Ascending aorta (tissue), 2 donors: ENCODE measurements at places on chromosomes 7 and 10.

- DNase-seq, result peak; percentile 90
These were observed 43.7 kb downstream of the PPP1R3C start for GRCh38 chr10:91589015-91589657.

DNA sequence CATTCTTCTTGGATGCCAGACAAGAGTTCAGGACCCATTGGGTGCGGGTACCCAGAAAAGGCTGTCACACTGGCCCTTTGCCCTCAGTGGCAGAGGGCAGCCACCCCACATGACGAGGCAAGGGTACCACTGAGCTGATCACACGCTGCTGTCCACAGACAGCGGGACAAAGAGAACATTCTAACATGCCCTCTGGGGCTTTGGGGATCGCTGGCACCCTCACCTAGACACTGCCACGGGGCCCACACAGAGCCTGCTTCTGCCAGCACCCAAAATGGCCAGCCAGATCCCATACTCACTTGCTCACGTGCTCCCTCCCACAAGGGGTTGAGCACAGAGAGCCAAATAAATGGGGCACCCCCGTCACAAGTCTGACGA lies 16.7 kb upstream of the SPOCK2 start:
- DNase-seq, result no peak

DNA sequence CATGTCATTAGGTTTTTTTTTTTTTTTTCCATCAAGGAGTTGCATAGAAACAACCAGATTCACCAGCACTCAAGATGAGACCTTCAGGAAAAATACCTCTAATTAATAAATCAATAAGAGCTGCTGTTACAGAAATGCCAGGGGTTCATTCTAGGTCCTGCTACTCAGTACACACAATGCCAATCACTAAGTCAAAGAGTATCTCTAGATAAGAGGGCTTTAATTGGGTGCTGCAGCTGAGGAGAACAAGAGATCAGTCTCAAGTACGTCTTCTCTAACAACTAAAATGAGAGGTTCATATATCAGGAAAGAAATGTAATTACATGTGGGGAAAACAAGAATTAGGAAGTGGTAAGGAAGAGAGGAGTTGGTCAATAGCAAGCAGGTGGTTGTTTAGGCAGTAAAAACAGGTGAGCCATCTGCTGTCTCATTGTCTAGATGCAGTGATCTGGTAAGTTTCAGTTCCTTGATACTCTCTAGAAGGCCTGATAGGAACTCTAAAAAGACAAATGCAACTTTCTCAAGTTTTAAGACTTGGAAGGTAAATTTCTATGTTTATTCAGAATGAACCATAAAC lies 272.9 kb upstream of the ZWINT start:
- DNase-seq, result no peak

DNA sequence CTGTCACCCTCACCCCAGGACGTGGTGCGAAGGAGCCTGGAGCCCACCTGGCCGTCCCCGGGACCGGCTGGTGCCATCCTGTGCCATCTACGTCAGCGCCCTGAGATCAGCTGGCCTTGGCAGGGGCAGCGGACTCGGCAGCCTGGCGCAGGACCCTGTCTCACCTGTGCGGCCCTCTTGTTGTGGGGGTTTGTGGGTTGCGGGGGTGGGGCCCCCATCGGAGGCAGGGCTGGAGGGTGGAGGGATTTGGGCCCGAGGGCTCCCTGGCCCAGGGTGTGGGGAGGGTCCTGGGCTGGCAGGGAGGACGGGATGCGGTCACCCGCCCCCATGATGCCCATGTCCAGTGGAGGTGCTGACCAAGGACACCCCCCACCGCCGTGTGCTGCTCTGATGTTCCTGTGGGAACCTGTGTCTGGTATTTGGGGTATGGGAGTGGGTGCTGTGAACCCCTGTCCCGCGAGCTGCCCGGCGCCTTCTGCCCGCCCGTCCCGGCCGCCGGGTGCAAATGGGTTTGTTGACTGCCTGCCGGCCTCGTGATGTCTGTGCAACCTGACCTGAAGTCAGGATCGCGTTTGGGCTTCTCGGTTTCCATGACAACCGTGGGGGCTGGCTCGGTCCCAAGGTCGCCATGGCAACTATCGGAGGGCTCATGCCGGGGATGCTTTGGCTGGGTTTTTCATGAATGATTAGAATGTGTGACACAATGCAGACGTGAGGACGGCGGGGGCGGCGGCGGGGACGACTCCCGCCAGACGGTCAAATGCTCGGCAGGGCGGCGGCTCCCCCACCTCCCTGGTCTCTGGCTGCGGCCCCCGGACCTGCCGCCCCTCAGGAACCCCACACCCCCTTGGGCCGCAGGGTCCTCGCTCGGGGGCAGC lies 7.3 kb downstream of the MAFK start:
- peak; percentile 90 for DNase-seq

DNA sequence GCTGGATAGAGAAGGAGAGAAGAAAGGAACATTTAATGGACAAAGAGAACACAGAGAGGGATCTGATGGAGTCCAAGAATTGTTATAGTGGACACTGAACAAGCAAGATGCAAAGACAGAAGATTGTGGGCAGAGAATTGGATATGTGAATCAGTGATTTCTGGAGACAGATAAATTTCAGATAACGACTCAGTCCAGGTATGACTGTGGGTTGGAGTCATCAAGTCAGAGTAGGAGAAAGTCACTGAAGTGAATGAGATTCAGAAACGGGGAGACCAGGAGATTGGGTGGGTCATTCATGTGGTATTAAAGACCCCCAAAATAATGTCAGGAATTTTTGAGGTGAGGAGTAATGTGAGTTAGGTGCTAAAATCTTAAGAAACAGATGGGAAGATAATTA lies 23.0 kb downstream of the ASB4 start:
- no peak for DNase-seq

DNA sequence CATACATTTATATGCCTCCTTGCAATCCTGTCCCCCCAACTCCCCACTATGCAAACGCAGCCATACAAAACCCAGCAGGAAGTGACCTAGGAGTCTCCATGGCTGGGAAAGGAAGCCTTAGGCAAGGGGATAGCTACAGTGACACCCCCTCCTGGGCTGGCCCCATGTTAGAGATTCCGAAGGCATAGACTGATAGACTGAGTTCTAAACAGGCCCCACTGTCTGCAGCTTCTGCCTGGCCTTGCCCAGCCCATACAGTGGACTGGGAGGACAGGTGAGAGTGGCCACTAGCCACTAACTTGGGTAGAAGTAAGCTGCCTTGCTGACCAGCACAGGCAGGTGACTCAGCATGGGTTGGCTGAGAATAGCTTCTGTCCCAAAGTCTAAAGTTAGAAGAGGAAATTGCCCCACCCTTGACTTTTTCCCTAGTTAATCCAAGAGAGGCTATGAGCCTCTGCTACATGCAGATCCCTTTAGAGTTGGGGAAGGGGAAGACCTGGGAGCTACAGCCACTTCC lies 106.3 kb downstream of the C10orf105 start:
- DNase-seq, result no peak

DNA sequence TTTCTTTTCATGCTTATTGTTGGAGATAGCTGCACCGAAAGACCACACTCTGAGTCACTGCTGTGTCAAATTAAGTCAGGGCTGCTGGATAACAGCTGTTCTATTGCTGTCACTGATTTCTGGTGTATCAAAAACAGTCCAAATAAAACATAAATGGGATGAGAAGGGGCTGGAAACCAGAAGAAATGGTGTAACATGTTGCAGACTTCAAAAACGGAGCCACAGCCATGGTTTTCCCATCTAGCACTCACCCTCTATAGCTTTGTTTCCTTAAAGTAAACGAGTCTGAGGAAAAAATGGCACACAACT lies 103.3 kb upstream of the DIP2C start:
- DNase-seq, result no peak

DNA sequence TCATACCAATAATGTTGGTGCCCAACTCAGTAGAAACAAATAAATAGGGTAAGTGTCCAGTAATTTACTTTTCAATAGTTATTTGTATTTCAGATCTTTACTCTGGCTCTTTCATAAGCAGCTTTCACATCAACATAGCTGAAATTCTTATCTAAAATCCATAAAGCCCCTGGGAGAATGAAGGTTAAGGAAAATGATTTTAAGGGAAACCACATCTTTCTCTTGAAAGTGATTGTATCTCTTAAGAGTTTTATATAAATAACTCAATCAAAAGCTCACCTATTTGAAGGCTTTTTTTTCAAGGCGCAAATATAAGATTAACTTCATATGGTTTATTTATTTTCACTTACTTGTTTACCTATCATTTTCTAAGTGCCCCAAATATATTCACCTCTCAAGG lies 324.4 kb downstream of the HGF start:
- no peak for DNase-seq

GRCh38 chr7:26533217-26533616 lies 241.6 kb downstream of the SNX10 start:
- no peak for DNase-seq

DNA sequence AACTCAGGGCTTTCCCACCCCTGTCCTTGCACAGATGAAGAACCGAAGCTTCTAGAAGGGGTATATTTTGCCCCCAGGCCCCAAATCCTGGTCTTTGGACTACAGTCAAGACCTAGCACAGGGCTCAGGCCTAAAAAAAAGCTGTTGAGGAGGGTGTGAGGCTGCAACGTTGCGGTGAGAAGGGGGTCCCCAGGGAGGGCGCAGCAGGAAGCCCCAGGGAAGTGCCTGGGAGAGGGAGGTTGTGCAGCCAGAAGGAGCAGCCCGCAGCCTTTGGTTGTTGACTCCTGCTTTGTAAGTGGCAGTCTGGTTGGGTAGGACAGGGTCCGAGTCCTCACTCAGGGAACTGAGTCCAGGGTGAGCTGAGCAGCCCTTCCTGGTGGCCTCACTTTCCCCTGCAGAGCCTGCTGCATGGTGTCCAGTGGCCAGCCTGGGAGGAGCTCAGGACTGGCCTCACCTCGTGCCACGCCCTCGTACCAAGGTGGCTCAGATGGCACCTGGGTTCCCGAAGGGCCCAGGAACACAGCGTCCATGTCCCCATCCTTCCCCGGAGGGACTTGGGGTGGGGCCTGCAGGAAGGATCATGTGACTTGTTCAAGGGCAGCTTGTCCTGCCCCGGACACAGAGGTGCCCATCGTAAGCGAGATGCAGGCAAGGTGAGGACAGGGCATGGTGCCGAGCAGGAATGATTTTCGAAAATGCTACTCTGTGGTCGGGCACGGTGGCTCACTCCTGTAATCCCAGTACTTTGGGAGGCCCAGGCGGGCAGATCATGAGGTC lies 166.4 kb upstream of the TNRC18 start:
- no peak for DNase-seq

DNA sequence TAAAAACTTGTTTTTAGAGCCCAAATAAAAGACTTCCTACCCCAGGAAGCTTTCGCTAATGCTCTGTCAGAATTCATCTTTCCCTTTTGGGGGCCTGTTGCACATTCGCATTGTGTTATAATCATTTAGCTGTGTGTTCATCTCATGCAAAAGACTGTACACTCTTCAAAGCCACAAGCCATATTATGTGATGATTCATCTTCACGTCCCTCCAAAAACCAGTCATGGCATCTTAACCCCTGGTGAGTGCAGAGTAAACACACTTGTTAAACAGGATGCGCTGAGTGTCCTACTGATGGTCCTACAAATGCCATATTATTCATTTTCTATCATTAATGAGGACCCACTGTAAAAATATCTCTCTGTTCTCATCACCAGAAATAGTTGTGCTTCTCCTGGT lies 235.4 kb downstream of the KIAA1217 start:
- DNase-seq, result no peak

GRCh38 chr7:97118306-97118917 lies 914 bp downstream of the SDHAF3 start:
- no peak for DNase-seq

DNA sequence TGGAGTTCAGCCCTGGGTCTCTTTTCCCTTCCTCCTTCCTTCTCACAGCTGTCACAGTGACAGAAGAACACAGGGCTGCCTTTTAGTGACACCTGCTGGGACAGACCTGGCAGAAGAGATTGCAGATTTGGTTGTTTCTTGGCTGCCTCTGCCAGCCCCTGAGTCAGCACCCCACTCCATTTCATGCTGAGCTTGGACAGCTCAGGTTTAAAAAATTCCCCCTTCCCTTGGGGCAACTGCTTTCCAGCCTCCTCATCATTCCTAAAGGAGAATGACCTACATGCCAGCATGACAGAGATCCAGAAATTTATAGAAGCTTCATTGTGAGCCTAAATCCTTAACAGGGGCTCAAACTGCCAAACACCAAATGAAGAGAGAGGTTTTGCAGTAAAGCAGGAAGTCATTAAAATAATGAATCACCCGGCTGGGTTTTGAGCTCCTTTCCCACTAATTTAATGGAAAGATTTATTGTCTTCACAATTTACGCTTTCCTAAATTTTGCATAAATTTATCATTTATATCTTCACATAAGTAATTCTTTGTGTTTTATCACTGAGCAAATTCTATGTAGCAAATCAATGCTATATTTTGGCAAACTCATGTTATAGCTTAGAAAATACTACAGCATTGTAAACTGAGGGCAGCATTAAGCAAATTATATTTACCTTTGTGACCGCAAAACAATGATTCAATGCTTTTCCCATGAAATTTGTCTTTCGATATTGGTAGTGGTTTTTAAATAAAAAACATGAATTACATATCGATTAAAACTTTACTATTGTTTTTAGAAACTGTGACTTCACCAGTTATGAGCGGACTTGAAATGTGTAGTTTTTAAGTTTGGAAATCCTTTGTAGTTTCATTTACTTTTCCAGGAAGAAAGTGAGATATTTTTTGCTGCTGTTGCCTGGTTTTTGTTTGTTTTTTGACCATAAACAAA lies 399.5 kb upstream of the ANKRD30A start:
- DNase-seq, result no peak

DNA sequence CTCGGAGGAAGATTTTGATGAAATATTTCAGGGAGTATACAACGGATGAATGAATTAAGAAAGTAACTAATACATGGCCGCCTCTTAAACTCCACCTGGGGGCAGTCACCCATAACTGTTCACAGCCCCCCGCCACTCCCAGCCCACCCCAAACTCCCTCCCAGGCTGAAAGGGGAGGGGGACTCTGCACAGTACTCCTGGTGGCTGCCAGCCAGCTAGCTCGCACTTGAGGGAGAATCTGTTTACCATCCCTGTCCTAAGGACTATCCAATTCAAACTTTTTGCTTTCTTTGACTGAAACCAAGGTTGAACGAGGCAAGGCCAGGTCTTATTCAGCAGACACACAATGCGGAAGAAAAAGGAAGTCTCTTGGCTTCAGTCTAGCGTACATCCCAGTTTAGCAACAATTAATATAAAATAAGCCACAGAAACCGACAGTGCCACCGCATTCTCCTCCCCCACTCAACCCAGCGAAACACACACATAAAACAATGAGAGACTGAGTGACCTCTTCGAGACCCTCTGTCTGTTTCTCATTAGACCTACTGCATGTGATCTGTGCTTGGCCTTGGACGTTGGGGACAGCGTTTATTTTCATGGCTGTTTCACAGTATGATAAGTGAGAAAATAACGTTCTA lies 219.5 kb downstream of the GLI3 start:
- DNase-seq, result no peak

- no peak for DNase-seq
These were observed 85.9 kb downstream of the FRMD4A start for GRCh38 chr10:14244801-14245211.
